ENCODE measurements at places on chromosomes 2 and 18.

DNA sequence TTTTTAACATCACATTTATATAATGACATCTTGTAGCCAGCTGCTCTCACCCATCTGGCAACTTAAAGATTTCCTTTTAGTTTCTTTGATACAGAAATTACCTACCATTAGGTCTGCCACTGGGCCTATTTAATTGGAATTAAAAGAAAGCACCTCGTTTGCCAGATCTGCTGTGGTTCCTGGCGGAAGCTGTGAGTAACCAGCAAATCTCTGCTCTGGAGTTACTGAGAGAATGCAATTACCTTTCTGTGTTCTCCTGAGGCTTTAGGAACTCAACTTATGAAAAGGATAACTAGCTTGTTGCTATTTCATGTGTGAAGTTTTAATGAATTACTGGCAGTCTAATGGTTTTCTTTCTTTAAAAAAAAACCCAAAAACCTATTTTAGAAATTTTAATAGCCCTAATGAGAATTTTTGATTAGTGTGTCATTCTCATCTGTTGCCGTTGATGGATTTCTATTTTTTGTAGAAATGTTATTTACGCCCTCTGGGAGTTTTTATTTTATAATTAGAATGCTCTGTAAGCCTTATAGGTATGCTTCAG lies 69.7 kb upstream of the LYPD6B start:
- DNase-seq: no peak

GRCh38 chr2:16725549-16725948 lies 59.9 kb upstream of the CYRIA start:
- peak; percentile 42 for DNase-seq

DNA sequence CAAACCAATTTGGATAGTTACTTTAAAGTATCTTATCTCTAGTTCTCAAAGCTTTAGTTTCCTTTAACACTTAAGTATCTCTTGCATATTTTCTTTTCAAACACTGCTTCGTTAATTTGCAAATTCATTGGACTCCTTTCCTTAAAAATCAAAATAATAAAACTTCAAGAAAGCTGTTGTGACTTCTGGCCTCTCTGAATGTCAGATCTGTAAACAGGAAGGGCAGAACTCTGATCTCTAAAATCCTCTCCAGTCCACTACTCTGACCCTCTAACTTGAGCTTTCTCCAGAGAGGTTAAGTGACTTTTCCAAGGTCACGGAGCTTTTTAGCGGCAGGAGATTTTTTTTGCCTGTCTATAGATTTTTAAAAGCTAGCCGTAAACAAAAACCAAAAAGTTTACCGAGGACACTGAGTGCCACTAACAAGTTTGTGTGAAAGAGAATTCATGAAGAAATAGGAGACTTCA lies 155.5 kb downstream of the TGIF1 start:
- no peak for DNase-seq

DNA sequence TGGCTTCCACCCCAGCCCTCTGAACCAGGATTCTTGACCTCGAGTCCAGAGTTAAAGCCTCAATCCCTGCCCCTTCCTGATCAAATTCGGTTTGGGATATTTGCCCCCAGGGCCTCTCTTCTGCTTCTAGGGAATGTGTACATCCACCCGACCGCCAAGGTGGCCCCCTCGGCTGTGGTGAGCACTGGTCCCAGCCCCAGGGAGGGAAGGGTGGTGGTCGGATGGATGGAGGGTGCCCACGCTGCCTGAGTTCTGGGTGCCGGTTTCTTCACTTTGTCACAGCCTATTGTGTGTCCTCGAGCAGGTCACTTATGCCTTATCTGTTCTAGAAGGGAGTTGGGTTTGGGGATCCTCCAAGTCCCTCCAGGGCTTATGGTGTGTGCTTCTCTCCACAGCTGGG lies 6.9 kb downstream of the GMPPA start:
- no peak for DNase-seq

GRCh38 chr2:208820014-208820688 lies 413.6 kb downstream of the PTH2R start:
- no peak for DNase-seq

- no peak for DNase-seq
Measured at GRCh38 chr2:21294446-21294845, 170.7 kb downstream of the TDRD15 start.

- no peak for DNase-seq
Measured at GRCh38 chr2:49702740-49703139, 548.4 kb upstream of the FSHR start.

GRCh38 chr2:42770288-42771131 lies 6.6 kb upstream of the OXER1 start:
- no peak for DNase-seq

- DNase-seq: no peak
Measured at GRCh38 chr2:32712870-32713269, 85.0 kb downstream of the TTC27 start.

GRCh38 chr18:13653746-13654433 lies 72.5 kb downstream of the FAM210A start:
- no peak for DNase-seq

DNA sequence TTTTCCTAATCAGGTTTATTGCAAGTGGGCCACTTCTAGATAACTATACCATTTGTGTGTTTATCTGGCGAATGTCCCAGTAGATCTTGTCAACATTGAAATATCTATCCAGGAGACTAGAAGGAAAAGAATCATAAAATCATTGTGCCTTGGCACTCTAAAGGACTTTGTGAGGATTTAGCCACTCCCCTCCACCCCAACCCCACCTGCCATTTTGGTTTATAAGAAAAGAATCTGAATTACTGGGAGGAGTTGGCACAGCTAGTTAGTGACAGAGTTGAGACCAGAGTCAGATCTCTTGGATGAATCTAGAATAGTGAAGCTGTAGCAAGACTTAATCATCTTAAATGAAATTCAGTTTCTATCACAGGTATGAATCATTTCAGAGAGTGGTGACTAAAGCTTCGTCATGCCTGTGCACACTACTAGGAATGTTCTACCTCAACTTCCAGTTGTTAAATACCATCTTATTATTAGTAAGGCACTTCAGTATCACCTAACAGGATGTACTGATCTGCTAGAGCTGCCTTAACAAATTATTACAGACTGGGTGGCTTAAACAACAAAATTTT lies 212.7 kb upstream of the SLC14A2 start:
- DNase-seq: no peak

- DNase-seq: no peak
Measured at GRCh38 chr2:65402323-65402722, 30.1 kb downstream of the SPRED2 start.

GRCh38 chr2:9793156-9793917 lies 49.9 kb upstream of the TAF1B start:
- no peak for DNase-seq

- DNase-seq: no peak
Measured at GRCh38 chr2:112031473-112032223, 23.4 kb upstream of the TMEM87B start.

DNA sequence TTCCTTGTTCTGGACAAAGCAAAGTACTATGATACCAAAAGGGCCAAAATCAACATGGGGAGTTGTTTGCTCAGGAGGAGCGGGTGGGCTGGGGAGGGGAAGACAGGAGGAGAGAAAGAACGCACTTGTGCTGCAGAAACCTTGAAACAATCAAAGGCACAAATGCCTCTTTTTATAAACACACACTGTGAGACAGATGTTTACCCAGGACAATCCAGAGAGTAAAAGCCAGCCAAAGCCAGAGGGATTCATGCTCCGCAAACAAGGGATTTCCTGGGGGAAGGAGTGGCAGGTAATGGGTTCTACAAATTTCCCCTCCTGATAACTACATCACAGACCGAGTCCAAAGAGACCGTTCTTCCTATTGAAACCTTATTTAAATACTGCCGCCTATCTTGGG lies 323.5 kb upstream of the SKOR2 start:
- DNase-seq: no peak

GRCh38 chr2:19916385-19916950 lies 14.7 kb upstream of the TTC32 start:
- DNase-seq: no peak

- DNase-seq: no peak
Measured at GRCh38 chr18:58158008-58158407, 114.0 kb downstream of the NEDD4L start.

DNA sequence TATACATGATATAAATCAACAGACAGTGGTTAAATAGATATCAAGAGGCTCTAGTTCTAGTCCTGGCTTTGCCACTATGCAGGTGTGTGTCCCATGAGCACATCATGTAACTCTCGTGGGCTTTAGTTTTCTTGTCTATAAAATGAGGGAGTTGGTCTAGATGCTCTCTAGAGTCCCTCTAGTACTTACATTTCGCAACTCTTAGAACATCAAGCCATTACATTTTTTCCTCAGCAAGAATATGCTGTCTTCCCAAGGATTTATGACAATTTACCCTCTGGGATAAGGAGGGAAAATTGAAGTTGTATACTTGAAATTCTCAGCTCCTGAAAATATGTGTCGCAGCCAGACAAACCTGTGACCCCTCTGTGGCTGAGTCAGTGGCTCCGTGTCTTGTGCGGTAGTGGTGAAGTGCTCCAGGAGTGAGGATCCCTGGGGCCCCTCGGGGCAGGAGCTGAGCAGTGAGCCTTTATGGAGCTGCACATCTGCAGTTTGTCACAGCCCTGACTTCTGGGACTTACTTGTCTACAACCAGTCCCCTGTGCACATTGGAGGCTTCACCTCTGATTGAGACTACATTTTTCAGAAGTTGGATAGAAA lies 6.8 kb downstream of the PKP4 start:
- DNase-seq: no peak

DNA sequence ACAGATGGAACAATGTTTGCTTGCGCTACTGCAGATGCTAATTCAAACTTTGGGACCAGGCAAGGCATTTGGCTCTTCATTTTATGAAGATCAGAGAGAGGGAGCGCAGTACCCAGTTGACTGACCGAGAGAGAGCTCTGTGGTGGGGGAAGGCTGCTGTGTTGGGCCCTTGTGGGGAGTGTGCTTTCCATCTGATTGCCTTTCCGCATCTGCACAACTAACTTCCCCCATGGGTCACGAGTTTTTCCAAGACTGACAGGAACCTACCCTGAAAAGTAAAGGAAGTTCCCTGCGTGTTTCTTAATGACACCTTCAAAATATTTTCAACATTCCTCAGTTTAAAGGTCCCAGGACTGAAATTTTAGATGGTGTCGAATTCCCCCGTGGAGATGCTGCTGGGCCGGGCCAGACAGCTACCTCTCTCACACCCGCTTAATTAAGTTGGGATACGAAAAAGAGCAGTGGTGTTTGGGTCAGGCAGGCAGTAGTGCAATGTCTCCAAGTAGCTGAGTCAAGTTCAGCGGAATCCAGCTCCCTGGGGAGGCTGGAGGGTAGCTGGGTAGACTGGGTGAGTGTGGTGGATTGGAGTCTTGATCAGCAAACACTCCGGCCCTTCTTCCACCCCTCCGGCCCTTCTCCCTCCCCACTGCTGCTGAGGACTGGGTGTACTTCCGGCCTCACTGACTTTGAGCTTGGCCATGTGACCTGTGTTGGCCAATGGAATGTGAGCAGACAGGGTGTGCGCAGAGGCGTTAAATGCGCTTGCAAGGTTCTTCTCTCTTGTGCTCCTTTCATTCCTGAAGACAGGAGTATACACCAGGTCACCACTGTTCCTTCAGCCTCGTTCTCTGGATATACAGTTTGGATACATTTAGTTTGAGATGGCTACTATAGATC lies 2.3 kb upstream of the ARHGAP25 start:
- DNase-seq: no peak

GRCh38 chr2:9610781-9611548 lies 19.8 kb downstream of the YWHAQ start:
- no peak for DNase-seq

DNA sequence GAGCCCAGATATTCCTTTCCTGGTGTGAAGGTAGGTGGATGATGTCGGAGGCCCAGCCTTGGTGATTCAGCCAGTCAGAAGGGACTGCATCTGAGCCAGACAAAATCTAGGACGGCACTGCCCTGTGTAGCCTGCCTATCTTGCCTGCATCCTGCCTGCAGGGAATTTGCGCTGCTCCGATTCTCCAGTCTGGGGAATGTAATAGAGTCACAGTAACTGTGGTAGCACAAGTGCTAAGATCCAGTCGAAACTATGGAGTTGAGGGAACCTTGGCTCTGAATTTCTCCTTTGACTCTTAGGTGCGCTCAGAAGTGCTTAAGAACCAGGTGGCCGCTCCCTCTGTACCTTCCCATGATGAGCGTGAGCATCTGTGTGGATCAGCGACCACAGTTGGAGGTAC lies 15.9 kb downstream of the IL36B start:
- no peak for DNase-seq

DNA sequence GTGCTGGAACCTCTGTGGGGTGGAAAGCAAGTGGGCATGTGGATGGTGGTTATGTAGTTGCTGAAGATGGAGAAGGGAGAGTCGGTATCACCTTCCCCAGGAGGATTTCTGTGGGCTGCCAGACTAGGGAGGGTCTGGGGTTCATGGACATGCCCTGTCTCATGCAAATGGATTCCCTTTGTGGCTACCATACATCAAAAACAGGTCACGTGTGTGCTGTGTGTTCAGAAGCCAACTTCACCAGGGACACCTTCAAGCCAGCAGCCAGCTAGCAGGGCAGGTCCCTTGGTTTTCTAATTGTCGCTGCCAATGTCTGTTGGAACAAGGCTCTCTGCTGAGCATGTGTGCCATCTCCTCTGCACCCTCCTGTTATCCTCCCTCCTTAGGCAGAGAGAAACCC lies 155.2 kb downstream of the ATP9B start:
- DNase-seq: no peak

DNA sequence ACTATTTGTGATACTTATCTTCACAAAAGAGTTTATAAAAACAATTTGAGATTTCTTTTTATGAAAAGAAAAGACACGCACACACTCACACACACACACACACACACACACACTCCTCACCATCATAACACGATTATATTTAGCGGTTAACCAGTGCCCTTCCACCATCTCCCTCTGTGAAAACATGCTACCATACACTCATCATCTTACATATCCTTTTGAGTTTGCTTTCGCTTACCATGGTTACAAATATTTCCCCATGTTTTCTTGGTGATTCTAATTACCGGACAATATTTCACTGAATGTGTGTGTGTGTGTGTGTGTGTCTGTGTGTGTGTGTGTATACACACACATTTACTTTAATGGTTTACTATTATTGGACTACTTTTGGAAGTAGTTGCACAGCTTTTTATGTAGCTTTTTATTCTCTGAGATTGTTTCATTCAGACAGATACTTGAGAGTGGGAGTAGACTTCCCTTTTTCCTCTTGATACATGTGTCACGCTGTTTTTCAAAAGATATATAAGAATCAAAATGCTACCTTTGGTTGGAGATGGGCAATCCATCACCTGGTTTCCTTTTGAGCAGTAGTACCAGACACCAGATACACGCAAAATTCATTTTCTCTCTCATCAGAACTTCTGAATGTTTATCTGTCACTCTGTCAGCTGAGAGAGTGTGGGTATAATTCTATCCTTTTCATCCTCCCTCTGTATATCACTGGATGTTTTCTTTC lies 138.1 kb downstream of the SETBP1 start:
- DNase-seq: no peak

- DNase-seq: no peak
Measured at GRCh38 chr2:228615496-228615895, 434.0 kb upstream of the SPHKAP start.

- DNase-seq: no peak
Measured at GRCh38 chr18:13372531-13372951, 154.0 kb downstream of the LDLRAD4 start.
